Renal pelvis (tissue), 12 donors: ENCODE measurements at places on chromosomes 13 and 19. TPM values are rescaled to one million over a fixed set of nuclear protein-coding genes. Genes with fewer than 3 reads are reported as not detected.

DNA sequence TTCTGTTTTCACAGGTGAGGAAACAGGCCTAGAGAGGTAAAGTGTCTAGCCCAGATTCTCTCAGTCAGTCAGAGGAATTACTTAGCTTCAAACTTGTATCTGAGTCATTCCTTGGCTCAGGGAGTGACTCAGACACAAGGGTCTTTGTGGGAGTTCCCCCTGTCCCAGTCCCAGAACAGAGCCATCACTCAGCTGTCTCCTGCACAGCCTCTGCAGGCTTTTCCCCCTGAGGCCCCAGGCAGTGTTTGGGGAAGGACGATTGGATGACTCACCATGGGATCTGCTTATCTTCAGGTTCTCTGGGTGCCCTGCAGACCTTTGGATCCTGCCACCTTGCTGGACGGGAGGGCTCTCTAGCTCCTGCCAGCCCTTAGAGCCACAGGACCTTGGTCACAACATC lies 13.2 kb downstream of the ZNF793 start:
- no peak for DNase-seq

DNA sequence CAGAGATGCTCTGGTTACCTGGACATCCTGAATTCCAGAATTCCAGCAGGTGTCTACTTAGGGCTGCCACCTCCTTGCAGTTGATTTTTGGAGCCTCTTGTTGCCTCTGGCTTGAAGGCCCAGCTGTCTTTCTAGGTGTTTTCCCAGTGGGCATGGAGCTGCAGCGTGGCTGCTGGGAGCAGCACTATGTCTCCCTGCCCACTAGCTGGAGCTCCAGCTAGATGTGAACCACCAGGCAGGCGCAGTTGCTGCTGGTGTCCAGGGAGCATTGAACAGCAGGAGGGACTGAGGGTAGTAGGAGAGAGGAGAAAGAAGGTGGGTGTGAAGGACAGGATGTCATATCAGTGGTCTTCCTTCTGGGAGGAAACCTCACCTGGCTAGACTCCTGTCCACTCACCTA lies 9.9 kb upstream of the SELENOW start:
- no peak for DNase-seq

DNA sequence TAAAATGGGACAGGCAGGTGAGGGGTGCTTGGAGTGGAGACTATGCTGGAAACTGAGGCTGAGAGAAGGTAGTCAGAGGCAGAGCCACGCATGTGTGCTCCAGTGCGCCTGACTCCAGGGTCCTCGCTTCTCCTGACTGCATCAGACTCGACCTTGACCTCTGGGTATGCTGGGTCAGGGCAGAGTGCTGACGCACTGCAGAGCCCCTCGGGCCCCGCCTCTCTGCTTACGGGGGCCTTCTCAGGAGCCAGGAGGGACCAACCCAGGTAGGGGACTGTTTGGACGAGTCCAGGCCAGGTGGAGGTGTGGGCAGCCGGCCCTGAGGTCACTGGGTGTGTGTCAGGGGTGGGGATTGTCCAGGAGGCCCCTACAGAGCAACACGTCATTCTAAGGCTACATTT lies 22.9 kb upstream of the SLC7A10 start:
- no peak for DNase-seq

DNA sequence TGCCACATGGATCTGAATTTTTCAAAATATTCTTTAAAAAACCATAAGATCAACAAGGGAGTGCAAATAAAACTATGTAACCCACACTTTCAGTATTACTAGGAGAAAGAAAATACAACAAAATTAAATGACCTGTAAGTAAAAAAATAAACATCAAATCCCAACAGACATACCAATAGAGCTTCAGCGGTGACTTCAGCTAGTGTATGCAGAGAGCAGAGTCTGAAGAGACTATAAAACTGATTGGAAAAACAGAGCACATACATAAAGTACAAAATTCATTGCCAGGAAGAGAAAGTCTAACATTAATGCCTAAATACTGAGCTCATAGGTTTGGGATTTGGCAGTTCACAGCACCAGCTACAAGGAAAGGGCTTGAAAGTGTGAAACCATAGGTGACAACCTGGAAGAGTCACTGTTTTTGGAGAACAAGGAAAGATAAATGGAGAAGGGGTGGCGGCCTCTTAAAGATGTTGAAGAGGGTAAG lies 291.1 kb downstream of the LMO7 start:
- no peak for DNase-seq

GRCh38 chr19:34766386-34766785 lies 6.6 kb downstream of the ZNF599 start:
- no peak for DNase-seq

F2RL3 gene
- 0.95 TPM for polyA plus RNA-seq

HIPK4 gene
- 0.16 TPM for polyA plus RNA-seq

CACNG8 gene
- 0.49 TPM for polyA plus RNA-seq

ENOX1 gene
- 8.7 TPM for polyA plus RNA-seq

NCR1 gene
- 0.31 TPM for polyA plus RNA-seq
